ENCODE measurements at places on chromosomes 11 and 22.

DNA sequence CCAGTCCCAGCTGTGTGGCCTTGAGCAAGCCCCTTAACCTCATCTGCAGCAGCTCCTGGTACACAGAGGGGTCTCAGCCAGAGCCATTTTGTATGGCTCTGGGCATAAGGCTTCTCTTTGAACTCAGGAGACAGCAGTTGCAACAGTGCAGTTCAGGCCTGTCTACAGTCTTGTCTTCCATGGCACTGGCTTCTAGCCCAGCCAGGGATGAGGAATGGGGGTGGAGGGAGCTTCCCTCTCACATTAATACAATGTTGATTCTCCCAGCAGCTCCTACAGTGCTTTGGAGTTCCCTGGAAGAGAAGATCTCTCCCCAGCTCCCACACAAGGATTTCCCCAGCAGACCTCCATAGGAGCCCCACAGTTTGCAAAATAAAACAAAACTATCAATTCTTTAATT lies 350.2 kb downstream of the BUD13 start:
- H3K4me1 ChIP-seq, result peaks cover 11% of the 10 kb centered on the region
- DNase-seq, result no peak
- H3K27me3 ChIP-seq, result no peaks in the 10 kb centered on the region
- no peaks in the 10 kb centered on the region for H3K36me3 ChIP-seq
- H3K27ac ChIP-seq, result no peak overlapping the region
- H3K4me3 ChIP-seq, result no peak overlapping the region

- no peak overlapping the region for H3K27ac ChIP-seq
- no peak overlapping the region for H3K4me3 ChIP-seq
- H3K27me3 ChIP-seq, result no peaks in the 10 kb centered on the region
- no peaks in the 10 kb centered on the region for H3K36me3 ChIP-seq
- no peak for DNase-seq
Observed at GRCh38 chr22:27989758-27990450, 70.8 kb upstream of the PITPNB start.

DNA sequence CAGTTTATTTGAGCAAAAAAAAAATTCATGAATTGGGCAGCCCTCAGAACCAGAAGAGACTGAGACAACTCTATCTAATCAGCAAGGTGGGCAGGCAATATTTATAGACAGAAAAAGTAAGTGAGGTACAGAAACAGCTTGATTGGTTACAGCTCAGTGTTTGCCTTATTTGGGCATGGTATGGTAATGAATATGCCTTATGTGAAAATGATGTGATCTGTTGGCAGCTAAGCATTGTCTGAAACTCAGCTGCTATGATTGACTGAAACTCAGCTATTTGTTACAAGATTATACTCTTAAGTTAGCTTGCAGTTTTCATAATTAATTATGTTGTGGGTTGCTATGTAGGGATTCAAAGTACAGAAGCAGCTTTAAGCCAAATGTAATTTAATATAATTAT lies 127.6 kb downstream of the CNTN5 start:
- no peak overlapping the region for H3K4me3 ChIP-seq
- no peak overlapping the region for H3K27ac ChIP-seq
- H3K4me1 ChIP-seq, result no peaks in the 10 kb centered on the region
- H3K27me3 ChIP-seq, result no peaks in the 10 kb centered on the region

GRCh38 chr11:38130976-38131375 lies 1532.9 kb upstream of the RAG2 start:
- peak; percentile 28 for DNase-seq
- H3K4me1 ChIP-seq, result peaks cover 16% of the 10 kb centered on the region
- H3K36me3 ChIP-seq, result no peaks in the 10 kb centered on the region
- H3K27ac ChIP-seq, result no peak overlapping the region

DNA sequence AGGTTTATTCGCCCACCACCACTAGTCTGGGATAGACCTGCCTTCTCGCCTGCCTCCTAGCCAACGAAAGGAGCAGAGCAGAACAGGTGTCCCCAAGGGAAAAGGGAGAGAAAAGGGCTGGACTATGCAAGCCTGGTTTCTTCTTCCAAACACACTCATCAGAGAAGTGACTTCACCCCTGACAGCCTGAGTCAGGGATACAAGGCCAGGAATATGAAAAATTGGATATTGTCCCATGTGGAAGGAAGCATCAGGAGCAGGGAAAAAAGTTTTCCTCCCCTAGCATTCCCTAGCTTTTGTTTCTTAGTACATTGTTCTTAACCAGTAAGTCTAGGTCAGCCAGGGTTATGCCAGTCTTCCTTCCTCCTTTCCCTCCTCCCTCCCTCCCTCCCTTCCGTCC lies 56.9 kb upstream of the TNRC6B start:
- no peak for DNase-seq
- H3K27me3 ChIP-seq, result no peaks in the 10 kb centered on the region
- no peak overlapping the region for H3K27ac ChIP-seq
- H3K4me1 ChIP-seq, result peaks cover 6% of the 10 kb centered on the region

GRCh38 chr11:109984634-109985289 lies 108.4 kb upstream of the ZC3H12C start:
- no peak overlapping the region for H3K27ac ChIP-seq
- H3K4me1 ChIP-seq, result no peaks in the 10 kb centered on the region
- no peak overlapping the region for H3K4me3 ChIP-seq
- H3K27me3 ChIP-seq, result no peaks in the 10 kb centered on the region

GRCh38 chr11:76184551-76184993 lies 21.7 kb downstream of the WNT11 start:
- H3K36me3 ChIP-seq, result no peaks in the 10 kb centered on the region
- no peak overlapping the region for H3K27ac ChIP-seq
- no peak for DNase-seq
- H3K4me3 ChIP-seq, result no peak overlapping the region
- H3K27me3 ChIP-seq, result no peaks in the 10 kb centered on the region
- H3K4me1 ChIP-seq, result no peaks in the 10 kb centered on the region

Measured in neural progenitor cell (in vitro differentiated cells).